ENCODE measurements at places on chromosomes 12 and 14.
A peak's percentile ranks its signal among the peaks of the same experiment; 100 is the strongest.

DNA sequence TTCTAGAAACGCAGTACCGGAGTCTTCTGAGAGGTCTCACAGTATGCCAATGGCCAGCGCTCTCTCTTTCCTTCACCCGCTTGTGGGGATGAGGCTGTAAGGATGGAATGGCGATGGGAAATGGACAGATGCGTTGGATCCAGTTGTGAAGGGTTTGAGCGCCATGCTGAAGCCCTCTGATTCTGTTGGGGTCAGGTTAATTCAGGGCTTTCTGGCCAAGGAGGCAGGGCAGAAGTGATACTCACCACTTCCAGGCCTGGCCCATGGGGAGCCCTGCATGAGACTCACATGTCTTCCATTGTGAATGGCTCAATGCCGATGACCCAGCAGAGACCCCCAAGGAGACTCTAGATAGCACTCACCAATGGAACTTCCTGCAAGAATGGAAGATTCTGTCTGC is 114.3 kb downstream of the BCL11B start:
- H3K27me3 ChIP-seq, result no peaks in the 10 kb centered on the region
- no peak for DNase-seq
- H3K27ac ChIP-seq, result no peak overlapping the region
- no peaks in the 10 kb centered on the region for H3K36me3 ChIP-seq

DNA sequence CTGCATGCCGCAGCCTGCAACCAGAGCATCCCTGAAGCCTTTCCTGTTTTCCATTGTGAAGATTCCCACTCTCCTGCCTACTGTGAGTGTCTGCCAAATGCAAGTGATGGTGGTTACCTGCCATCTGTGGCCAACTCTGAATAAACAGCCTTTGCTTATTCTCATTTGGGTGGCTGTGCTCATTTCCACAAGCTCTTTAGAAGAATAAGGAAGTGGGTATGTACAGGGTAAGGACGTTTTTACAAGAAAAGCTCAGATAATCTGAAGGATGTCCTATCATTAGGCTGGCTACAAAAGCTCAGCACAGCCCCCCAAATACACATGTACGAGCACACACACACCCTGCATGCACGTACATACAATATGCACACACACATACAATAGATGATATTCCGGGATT is 7.3 kb upstream of the RNASE1 start:
- peak; percentile 18 for DNase-seq
- peaks cover 13% of the 10 kb centered on the region for H3K4me1 ChIP-seq
- no peak overlapping the region for H3K27ac ChIP-seq
- H3K36me3 ChIP-seq, result no peaks in the 10 kb centered on the region
- H3K4me3 ChIP-seq, result no peak overlapping the region

DNA sequence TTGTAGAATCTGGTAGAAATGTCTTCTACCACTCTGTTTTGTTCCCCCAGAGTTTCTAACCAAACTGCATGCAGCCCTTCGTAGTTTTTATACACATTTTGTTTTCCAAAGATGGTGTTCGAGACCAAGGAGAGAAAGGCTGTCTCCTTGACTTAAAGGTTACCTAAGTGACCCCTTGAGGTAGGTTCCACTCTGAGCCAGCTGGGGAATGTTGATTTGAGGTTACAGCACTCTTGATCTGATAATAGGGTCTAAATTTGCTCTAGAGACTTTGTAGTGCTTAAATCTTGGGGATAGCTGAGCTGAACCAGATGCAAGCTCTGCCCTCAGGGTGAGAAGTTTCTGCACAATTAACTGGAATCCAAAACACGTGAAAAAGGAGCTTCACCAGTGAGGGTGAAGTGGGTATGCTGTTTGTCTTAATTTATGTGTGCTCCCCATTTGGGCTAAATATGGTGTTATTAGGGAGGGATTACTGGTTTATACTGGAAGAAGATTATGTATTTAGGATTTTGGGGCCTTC is 3.1 kb downstream of the TMBIM6 start:
- H3K4me3 ChIP-seq, result no peak overlapping the region
- H3K27me3 ChIP-seq, result no peaks in the 10 kb centered on the region
- peaks cover 36% of the 10 kb centered on the region for H3K4me1 ChIP-seq
- H3K27ac ChIP-seq, result peak overlapping the region; percentile 49
- DNase-seq, result no peak

GRCh38 chr12:130879781-130880389 is 8.0 kb downstream of the RAN start:
- H3K27ac ChIP-seq, result no peak overlapping the region
- H3K36me3 ChIP-seq, result peaks cover 7% of the 10 kb centered on the region
- no peak for DNase-seq

GRCh38 chr14:51792809-51793208 is 67.6 kb upstream of the GNG2 start:
- H3K4me1 ChIP-seq, result no peaks in the 10 kb centered on the region
- DNase-seq, result no peak
- H3K27me3 ChIP-seq, result no peaks in the 10 kb centered on the region
- no peaks in the 10 kb centered on the region for H3K36me3 ChIP-seq
- H3K4me3 ChIP-seq, result no peak overlapping the region

DNA sequence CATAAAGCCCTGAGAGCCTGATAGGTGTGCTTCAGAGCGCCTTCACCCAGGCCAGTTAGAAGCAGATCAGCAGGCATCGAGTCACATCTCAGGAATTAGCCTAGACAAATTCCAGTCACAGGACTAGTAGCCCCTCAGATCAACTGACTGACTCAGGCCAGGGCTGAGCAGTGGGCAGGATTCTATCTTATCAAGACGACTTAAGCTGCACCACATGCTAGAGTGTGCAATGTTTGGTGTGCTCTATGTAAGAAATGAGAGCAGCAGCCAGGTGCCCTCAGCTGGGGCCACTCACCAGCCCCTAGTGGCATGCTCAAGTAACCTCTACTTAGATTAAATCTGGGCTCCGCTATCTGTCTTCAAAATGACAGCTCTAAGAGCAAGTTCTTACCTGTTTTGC is 19.7 kb upstream of the NGB start:
- H3K4me1 ChIP-seq, result no peaks in the 10 kb centered on the region
- no peak for DNase-seq
- H3K27me3 ChIP-seq, result no peaks in the 10 kb centered on the region
- H3K36me3 ChIP-seq, result peaks cover 1% of the 10 kb centered on the region
- no peak overlapping the region for H3K27ac ChIP-seq
- no peak overlapping the region for H3K4me3 ChIP-seq

DNA sequence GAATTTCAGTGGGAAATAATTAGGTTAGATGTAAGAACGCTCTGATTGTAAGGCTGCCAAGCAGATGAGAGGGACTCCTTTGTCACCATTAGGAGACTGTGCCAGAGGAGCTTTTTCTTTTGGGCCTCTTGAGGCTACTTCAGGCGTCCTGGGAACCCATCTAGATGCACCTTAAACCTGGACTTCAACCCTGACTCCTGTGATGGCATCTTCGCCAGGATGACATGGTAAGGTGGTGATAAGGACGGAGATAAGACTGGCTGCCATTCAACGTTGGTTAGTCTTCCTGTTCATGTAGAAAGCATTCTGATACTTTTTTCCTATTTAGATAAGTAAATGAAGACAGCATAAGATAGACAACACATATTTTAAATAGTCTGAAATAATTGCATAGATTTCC is 36.3 kb downstream of the STK38L start:
- H3K27ac ChIP-seq, result no peak overlapping the region
- no peaks in the 10 kb centered on the region for H3K27me3 ChIP-seq
- H3K4me1 ChIP-seq, result peaks cover 5% of the 10 kb centered on the region
- H3K4me3 ChIP-seq, result no peak overlapping the region
- H3K36me3 ChIP-seq, result peaks cover 2% of the 10 kb centered on the region
- no peak for DNase-seq

DNA sequence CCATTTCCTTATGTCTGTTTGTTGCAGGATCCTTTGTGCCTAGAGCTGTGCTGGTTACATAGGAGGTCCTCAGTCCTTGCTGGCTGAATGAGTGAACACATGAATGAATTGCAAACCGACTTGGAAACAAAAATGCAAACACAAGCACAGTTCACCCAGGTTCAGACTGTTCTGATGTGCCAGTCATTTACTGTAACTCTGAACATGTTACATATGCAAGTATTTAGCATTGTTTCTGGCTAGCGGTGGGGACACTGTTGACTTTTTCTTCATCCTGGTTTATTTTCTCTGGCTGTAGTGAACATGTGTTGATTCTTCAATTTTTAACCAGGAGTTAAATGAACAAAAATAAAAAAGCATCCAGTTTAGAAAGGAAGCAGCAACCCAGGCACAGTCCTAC is 33.4 kb downstream of the TSPAN9 start:
- H3K27ac ChIP-seq, result no peak overlapping the region
- no peaks in the 10 kb centered on the region for H3K4me1 ChIP-seq
- peaks cover 81% of the 10 kb centered on the region for H3K27me3 ChIP-seq
- H3K4me3 ChIP-seq, result no peak overlapping the region

DNA sequence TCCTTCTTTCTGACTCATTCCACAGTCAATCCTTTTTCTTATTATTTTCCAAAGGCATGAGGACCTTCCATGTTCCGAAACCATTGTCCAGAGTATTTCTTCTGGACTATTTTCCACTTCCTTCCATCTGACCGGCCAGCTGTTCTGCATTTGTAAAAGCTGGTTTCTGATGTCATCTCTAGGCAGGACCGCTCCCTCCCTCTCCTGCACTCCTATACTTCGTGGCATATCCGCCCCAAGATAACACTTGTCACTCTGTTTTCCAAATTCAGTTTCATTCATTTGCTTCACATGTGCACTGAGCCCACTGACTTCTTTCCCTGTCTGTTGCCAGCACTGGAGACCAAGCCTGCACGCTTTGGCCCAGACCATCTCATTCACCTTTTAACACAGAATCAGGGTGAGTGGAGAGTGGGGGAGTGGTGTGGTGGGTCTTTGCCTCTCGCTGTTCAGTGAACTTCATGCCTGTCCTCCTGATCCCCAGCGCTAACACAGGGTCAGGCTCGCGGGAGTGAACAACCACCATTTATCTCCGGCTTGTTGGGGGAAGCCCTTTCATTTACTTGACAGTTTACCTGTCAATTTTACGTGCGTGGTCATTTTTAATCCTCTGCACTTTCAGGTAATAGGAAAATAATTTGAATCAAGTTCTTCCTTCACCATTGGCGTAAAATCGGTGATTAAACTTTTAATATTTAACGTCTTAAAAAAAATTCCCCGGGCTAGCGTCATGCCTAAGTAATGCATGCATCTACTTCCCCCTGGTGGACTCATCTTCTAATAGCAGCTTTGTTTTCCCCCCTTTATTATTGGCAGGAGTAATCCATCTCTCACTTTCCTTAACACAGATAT is 52.5 kb downstream of the C12orf75 start:
- H3K27ac ChIP-seq, result no peak overlapping the region
- H3K4me3 ChIP-seq, result no peak overlapping the region
- H3K36me3 ChIP-seq, result no peaks in the 10 kb centered on the region
- no peaks in the 10 kb centered on the region for H3K27me3 ChIP-seq

- peaks cover 14% of the 10 kb centered on the region for H3K36me3 ChIP-seq
- H3K27me3 ChIP-seq, result no peaks in the 10 kb centered on the region
- peak overlapping the region; percentile 97 for H3K27ac ChIP-seq
- DNase-seq, result no peak
- H3K4me3 ChIP-seq, result peak overlapping the region; percentile 100
- H3K4me1 ChIP-seq, result peaks cover 43% of the 10 kb centered on the region
Measured at GRCh38 chr12:12720672-12721161, 3.5 kb downstream of the CDKN1B start.

DNA sequence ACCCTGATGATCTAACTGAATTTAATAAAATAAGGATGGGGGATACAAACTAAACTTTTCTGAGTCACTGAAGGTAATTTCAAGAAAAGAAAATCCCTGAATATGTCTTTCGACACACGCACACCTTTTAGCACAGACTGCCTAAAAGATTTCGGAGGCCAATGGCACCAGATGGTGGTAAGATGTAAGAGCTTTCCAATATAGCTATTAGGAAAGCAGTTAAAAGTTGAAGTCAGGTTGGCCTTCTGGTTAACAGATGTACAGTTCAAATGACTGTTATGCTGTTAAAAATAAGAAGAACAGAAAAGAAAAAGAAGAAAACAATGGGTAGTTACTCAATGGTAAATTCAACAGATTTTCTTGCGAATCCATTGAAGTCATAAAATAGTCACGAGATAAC is 80.7 kb upstream of the KRR1 start:
- no peaks in the 10 kb centered on the region for H3K36me3 ChIP-seq
- H3K27me3 ChIP-seq, result no peaks in the 10 kb centered on the region
- DNase-seq, result no peak
- H3K4me3 ChIP-seq, result no peak overlapping the region
- no peak overlapping the region for H3K27ac ChIP-seq
- no peaks in the 10 kb centered on the region for H3K4me1 ChIP-seq

DNA sequence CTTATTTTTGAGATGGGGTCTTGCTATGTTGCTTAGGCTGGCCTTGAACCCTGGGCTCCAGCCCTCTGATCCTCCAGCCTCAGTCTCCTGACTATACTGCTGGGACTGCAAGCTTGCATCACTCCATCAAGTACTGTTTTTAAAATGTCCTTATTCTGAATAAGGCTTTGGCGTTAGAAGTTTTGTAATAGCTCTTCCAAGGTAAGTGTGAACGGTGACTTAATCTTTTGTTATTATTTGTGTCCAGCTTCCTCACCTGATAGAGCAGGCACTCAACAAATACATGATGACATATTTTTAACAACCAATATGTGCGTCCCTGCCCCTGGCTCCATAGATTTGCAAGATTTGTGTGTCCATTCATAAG is 1.4 kb downstream of the C1RL start:
- peak overlapping the region; percentile 90 for H3K4me3 ChIP-seq
- peaks cover 9% of the 10 kb centered on the region for H3K36me3 ChIP-seq
- peak; percentile 19 for DNase-seq
- H3K27me3 ChIP-seq, result no peaks in the 10 kb centered on the region

GRCh38 chr14:78278464-78279250 is 108.5 kb downstream of the NRXN3 start:
- no peak overlapping the region for H3K27ac ChIP-seq
- H3K36me3 ChIP-seq, result no peaks in the 10 kb centered on the region
- H3K4me3 ChIP-seq, result no peak overlapping the region
- DNase-seq, result peak; percentile 8
- no peaks in the 10 kb centered on the region for H3K4me1 ChIP-seq

- no peak overlapping the region for H3K27ac ChIP-seq
- H3K27me3 ChIP-seq, result peaks cover 79% of the 10 kb centered on the region
- no peaks in the 10 kb centered on the region for H3K4me1 ChIP-seq
- H3K4me3 ChIP-seq, result no peak overlapping the region
- H3K36me3 ChIP-seq, result no peaks in the 10 kb centered on the region
Measured at GRCh38 chr14:76133103-76133502, 18.6 kb upstream of the GPATCH2L start.
